ENCODE measurements at places on chromosomes 5 and 9.

DNA sequence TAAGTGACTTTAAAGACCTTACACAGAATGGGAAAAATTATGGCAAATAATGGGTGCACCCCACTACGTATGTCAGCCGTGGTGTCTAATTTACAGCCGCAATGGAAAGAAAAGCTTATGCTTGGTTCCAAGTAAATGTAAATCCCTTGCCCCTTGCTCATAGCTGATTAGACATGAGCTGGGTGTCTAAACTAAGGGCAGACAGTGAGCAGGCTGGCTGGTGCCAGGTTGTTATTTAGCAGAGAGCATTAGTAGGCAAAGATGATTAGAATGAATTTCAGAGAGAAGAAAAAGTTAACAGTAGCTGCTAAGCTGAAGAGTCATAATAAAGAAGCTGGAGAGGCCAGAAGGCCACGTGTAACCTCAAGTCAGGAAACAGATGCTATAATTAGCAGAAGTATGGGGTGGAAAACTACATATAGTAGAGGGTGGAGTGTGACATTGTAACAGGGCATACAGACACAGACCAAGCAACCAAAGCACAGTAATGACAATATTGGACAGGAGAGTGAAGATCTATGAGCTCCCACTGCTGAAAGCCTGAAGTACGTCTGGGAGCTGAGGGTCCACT, 257.7 kb downstream of the MCTP1 start:
- DNase-seq = no peak
- no peaks in the 10 kb centered on the region for H3K27me3 ChIP-seq
- H3K36me3 ChIP-seq = peaks cover 3% of the 10 kb centered on the region
- H3K4me3 ChIP-seq = no peak overlapping the region

GRCh38 chr9:108477529-108478006, 378.2 kb downstream of the ACTL7B start:
- no peak for DNase-seq
- peaks cover 4% of the 10 kb centered on the region for H3K4me1 ChIP-seq
- H3K36me3 ChIP-seq = no peaks in the 10 kb centered on the region
- no peaks in the 10 kb centered on the region for H3K27me3 ChIP-seq
- no peak overlapping the region for H3K4me3 ChIP-seq
- H3K27ac ChIP-seq = no peak overlapping the region

GRCh38 chr9:38141746-38142591, 72.9 kb upstream of the SHB start:
- H3K4me1 ChIP-seq = no peaks in the 10 kb centered on the region
- no peak overlapping the region for H3K27ac ChIP-seq
- DNase-seq = no peak

GRCh38 chr5:160357861-160358411, 12.5 kb downstream of the C1QTNF2 start:
- H3K27me3 ChIP-seq = peaks cover 3% of the 10 kb centered on the region
- peak overlapping the region; percentile 43 for H3K27ac ChIP-seq
- H3K4me3 ChIP-seq = no peak overlapping the region

- H3K27ac ChIP-seq = no peak overlapping the region
- H3K36me3 ChIP-seq = no peaks in the 10 kb centered on the region
- H3K27me3 ChIP-seq = peaks cover 53% of the 10 kb centered on the region
- H3K4me3 ChIP-seq = no peak overlapping the region
- H3K4me1 ChIP-seq = no peaks in the 10 kb centered on the region
These were observed 6.1 kb downstream of the IL12B start for GRCh38 chr5:159324102-159324755.

DNA sequence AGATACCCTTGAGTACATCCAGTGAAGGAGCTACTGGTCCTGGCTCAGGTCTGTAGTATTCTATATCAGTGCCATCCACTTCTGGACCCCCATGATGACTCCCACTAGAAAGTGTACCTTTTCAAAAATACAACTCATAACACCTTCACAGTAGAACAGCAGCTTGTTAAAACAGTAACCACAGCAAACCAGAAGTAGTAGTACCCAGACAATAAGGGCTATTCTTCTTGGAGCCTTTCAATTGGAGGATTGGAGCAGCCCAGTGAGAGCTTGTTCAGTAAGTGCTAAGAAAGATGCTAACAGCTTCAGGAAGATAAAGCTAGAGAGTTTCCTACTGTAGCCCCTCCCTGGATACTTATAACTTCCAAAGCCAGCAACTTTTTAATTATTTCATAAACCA, 10.1 kb downstream of the ARL14EPL start:
- no peak overlapping the region for H3K27ac ChIP-seq
- H3K4me3 ChIP-seq = no peak overlapping the region
- no peaks in the 10 kb centered on the region for H3K4me1 ChIP-seq
- H3K36me3 ChIP-seq = no peaks in the 10 kb centered on the region

DNA sequence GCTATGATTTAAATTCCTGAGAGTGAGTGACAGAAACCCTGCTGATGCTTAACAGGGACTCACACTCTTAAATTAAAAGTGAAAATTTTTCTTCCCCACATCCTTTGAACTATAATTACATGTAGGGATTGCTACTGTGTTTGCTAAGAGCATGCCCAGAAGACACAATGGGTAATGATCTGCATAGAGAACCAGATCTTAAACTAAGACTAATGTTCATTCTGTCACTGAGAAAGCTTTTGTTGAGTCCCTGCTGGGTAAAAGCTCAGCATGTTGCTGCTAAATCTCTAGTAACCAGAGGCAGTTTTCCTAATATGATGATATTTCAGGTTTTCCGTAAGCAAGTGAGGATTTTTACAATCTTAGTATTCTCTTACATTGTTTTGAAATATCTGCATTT, 424.8 kb upstream of the SMC2 start:
- DNase-seq = no peak
- H3K27ac ChIP-seq = no peak overlapping the region
- H3K36me3 ChIP-seq = no peaks in the 10 kb centered on the region
- H3K4me3 ChIP-seq = no peak overlapping the region

Data from neural crest cell (in vitro differentiated cells).